ENCODE measurements at places on chromosomes 3 and 15.

- no peak for DNase-seq
Measured at GRCh38 chr3:188084752-188085583, 69.0 kb upstream of the LPP start.

DNA sequence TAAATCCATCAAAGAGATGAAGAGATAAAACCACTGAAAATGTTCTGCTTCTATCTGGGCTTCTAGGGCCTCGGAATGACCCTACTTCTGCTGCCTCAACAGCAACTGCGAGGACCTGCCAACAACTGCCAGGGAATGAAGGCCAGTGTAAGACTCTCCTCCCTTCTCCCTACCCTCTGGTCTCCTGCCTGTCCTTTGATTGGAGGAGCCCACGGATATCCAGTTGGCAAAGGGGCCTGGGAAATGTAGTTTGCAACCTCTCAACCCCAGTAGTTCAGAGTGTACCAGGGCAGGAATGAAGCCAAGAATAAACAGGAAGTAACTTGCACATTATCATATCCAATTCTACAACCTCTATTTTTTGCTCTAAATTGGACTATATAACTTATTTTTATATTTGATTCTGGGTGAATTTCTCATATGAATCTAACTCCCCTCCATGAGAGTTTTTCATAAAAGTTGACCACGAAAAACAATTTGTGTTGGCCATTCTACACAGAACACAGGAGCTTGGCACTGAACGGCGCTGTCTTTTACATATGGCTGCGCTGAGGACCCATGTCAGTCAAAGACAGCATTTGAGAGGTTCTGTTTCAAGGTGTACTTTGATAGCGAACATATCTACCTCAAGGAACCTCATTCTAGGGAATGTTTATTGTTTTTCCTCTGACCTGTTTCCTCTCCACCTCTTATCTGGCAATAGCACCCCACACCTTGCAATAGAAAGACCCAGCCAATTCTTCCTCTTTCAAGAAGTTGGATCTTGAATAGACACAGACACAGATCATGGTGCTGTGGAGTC is 91.1 kb upstream of the RNF7 start:
- peak; percentile 88 for DNase-seq

GRCh38 chr3:190481779-190482178 is 32.1 kb upstream of the TMEM207 start:
- no peak for DNase-seq

DNA sequence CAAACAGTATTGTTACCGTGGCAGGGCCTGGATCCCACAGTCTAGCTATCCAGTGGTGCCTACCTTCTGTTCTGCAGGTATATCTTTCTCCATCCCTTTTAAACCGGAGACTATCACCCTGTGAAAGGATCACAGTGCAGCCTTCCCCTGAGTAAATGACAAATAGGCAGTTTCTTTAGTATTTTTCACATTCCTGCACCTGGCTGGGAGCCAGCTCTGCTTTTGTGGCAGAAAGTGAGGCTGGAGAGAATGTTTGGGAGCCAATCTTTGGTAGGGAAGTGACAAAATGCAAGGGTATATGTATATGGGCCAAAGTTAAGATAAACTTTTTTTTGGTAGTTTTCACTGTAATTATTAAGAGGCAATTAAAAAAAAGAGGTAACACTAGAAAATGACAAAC is 54.8 kb downstream of the ARHGEF26 start:
- no peak for DNase-seq

GRCh38 chr15:56964182-56964581 is 45.7 kb downstream of the TCF12 start:
- DNase-seq = no peak

DNA sequence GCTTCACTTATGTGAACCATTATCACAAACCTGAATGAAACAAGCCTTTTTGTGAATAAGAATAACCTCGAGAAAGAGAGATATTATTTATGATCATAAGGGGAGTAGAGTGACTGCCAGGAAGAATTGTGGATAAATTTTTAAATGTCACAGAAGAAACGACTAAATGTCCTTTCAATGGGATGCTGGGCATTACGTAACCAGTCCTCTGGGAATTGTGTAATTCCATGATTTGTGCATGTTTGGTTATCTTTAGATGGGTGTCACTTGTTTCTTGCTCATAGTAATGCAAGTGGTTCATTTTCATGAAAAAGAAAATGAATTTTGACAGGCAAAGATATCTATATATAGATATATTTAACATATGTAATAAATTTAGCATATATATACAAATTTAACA is 379.5 kb upstream of the AGTR1 start:
- DNase-seq = no peak

GRCh38 chr3:10602769-10603768 is 97.7 kb upstream of the ATP2B2 start:
- peak; percentile 91 for DNase-seq

DNA sequence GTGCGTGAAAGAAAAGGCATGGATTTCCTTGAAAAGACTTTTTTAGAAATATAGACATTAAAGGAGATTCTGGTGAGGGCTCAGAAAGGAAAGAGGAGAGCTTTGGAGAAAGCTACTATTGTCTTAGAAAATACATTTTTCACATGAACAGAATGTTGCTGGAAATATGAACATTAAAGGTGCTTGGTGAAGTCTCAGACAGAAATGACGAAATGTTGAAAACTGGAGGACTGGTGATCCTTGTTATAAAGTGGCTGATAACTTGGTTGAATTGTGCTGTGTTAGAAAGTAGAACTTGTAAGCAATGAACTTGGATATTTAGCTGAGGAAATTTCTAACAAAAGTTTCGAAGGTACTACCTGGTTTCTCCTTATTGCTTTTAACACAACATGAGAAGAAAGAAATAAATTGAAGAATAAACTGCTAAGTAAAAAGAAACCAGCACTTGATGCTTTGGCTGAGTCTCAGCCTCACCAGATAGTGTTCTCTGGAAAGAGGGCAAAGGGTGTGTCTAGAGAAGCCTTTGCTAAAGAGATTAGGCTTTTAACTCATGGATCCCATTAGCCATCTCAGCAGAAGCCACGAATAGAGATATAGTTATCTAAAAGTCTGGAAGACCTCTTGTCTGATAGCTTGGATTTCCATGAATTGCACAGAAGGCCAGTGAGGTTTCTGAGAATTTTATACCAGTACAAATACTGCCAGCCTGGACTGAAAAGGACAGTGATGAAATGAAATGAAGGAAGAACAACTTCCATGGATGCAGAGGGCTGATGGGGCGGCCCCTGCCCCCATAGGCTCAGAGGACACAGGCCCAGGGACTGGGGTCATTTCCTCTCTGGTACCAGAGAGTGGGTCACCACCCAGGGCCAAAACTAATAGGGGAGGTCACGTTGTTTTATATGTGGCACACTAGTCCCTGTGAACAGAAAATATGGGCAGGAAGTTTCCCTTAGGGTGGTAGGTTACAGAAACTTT is 91.5 kb downstream of the RPL22L1 start:
- DNase-seq = peak; percentile 72

- DNase-seq = no peak
Measured at GRCh38 chr3:129226374-129226773, 23.0 kb upstream of the COPG1 start.

GRCh38 chr3:197458179-197458707 is 97.5 kb downstream of the BDH1 start:
- DNase-seq = no peak

- peak; percentile 98 for DNase-seq
Measured at GRCh38 chr15:33211176-33211808, 16.8 kb upstream of the FMN1 start.

DNA sequence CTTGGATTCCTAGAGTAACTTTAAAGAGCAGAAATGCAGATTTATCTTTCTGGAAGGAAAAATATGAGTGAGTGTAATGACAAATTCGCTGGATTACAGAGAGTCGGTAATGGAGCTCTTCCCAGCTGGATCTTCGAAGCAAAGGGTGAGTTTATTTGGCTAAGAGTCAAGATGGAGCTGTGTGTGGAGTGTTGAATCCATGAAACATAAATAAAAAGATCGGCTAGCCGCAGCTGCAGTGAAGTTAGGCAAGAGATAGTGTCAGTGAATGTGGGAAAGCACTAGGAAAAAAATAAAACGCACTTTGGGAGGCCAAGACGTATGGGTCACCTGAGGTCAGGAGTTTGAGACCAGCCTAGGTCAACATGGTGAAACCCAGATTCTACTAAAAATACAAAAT is 10.3 kb downstream of the NAALADL2 start:
- no peak for DNase-seq

DNA sequence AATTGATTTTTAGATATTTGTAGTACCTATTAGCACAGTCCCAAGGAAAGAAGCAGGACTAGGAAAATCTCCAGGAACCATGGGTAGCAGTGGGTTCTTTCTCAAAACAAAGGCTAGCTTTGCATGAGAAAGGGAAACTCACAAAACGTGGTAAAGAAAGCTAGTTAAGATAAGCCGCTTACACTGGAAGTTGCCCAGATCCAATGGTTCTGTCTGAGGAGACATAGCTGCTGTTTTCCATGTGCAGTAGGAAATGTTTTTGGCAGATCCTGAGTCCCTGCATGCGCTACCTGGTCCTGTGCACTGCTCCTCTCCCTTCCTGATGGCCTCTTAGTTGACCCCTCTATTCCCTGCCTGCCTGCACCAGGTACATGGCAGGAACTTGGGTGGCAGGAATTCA is 60.4 kb downstream of the TFG start:
- DNase-seq = peak; percentile 15

GRCh38 chr3:106309274-106309673 is 440.5 kb upstream of the CBLB start:
- DNase-seq = no peak

DNA sequence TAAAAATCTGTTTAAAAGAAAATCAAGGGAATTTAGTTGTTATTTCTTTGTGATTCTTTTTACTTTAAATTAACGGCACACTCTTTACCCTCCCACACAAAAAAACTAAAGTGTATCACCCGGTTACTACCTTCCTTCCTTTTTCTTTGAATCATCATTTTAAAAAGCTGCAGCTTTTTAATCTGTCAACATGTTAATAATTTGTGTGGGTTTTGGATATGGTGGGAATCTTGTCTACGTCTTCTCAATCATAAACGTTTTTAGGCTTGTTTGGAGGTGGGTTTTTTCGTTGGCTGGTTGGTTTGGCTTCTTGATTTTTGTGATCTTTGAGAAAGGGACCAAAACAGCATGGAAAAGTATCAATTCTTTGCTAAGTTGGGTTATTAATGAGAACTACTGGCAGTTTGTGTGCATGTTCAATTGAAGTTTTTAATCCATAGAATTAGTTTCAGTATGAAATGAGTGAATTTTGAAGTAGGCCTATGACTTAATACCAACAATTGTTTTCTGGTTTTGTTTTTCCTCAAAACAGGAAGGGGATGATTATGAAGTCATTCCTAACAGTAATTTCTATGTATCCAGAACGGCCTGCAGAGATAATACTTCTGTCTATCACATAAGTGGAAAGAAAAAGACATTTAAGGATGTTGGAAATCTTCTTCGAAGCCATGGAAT is 4.5 kb downstream of the SMC4 start:
- no peak for DNase-seq

- DNase-seq = no peak
Measured at GRCh38 chr3:134328147-134328591, 46.1 kb downstream of the AMOTL2 start.

GRCh38 chr15:60363087-60363549 is 34.7 kb downstream of the ANXA2 start:
- DNase-seq = no peak

- no peak for DNase-seq
Measured at GRCh38 chr3:126999383-126999782, 16.5 kb downstream of the PLXNA1 start.

DNA sequence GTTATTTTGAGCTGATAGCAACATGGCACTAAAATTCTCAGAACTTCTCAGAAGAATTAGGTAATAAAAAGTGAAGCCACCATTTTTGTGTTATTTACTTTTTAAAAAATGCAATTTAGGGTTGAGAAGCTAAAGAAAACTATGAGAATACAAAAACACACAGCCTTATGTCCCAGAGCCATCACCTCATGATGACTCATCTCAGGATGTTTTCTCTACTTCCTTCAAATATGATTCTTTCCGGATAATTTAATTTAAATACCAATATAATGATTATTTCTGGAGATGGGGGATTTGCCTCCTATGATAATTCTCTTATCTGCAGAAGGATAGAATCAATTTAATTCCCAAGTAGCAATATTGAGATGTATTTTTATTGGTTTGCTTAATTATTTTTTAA is 105.6 kb upstream of the BFSP2 start:
- DNase-seq = no peak

- DNase-seq = no peak
Measured at GRCh38 chr15:78988361-78988911, 43.6 kb upstream of the CTSH start.

GRCh38 chr3:61032991-61033390 is 218.3 kb downstream of the FHIT start:
- DNase-seq = no peak
